Endothelial cell of coronary artery (primary cell): ENCODE measurements at places on chromosomes 2 and 18. TPM values are rescaled to one million over a fixed set of nuclear protein-coding genes. Genes with fewer than 3 reads are reported as not detected.

The ATOH8 gene
- 3.9 and 13.7 TPM in 2 replicates for total RNA-seq

The ERICH2 gene
- not detected in 2 replicates for total RNA-seq

The IL1A gene
- total RNA-seq, result 0.75 and 1.8 TPM in 2 replicates

The VWA3B gene
- 0.19 TPM in 1 of 2 replicates, not detected in the other for total RNA-seq

The NCKAP1 gene
- total RNA-seq, result 117 and 151 TPM in 2 replicates

The SLC23A3 gene
- 1.1 and 3.5 TPM in 2 replicates for total RNA-seq

The SCN7A gene
- not detected in 2 replicates for total RNA-seq

The DRC1 gene
- 0.27 TPM in 1 of 2 replicates, not detected in the other for total RNA-seq

The CBLN2 gene
- 0.09 and 0.47 TPM in 2 replicates for total RNA-seq

The SKOR2 gene
- total RNA-seq, result not detected in 2 replicates

The OTOF gene
- 0.09 TPM in 2 replicates for total RNA-seq

The OST4 gene
- total RNA-seq, result 410 and 546 TPM in 2 replicates

The C2orf78 gene
- total RNA-seq, result not detected in 2 replicates

The MAL gene
- not detected in 2 replicates for total RNA-seq

The POTEE gene
- total RNA-seq, result 0.09 and 0.19 TPM in 2 replicates

The SERPINB11 gene
- not detected in 2 replicates for total RNA-seq

The RAB6C gene
- under 0.01 TPM in 1 of 2 replicates, not detected in the other for total RNA-seq

The RIT2 gene
- total RNA-seq, result not detected in 2 replicates

The NEB gene
- 0.19 and 0.45 TPM in 2 replicates for total RNA-seq

The SGO2 gene
- total RNA-seq, result 4.3 and 9.0 TPM in 2 replicates

The MEIS1 gene
- total RNA-seq, result 10.5 and 13.6 TPM in 2 replicates

The IL36A gene
- 0.09 TPM in 1 of 2 replicates, not detected in the other for total RNA-seq

The NEU2 gene
- total RNA-seq, result not detected in 2 replicates

The DSEL gene
- total RNA-seq, result 7.8 and 13.4 TPM in 2 replicates

The HOXD13 gene
- not detected in 2 replicates for total RNA-seq

The SPATS2L gene
- 26.7 and 27.0 TPM in 2 replicates for total RNA-seq

The NEURL3 gene
- total RNA-seq, result not detected in 2 replicates

The IL37 gene
- total RNA-seq, result not detected in 2 replicates

The CCDC138 gene
- 5.8 and 7.2 TPM in 2 replicates for total RNA-seq

The CREG2 gene
- under 0.01 and 0.72 TPM in 2 replicates for total RNA-seq

The MYO5B gene
- total RNA-seq, result 0.54 and 1.4 TPM in 2 replicates

The HNRNPA3 gene
- 42.5 and 49.9 TPM in 2 replicates for total RNA-seq

The GREB1L gene
- 0.85 and 1.2 TPM in 2 replicates for total RNA-seq

The HOXD11 gene
- total RNA-seq, result not detected in 2 replicates

The PKP4 gene
- total RNA-seq, result 39.2 and 44.6 TPM in 2 replicates

The WDR35 gene
- 11.5 and 14.2 TPM in 2 replicates for total RNA-seq

The UGT1A4 gene
- not detected in 2 replicates for total RNA-seq

The GAD1 gene
- 0.18 and 0.38 TPM in 2 replicates for total RNA-seq

The NT5DC4 gene
- not detected in 2 replicates for total RNA-seq

The SULT1C4 gene
- 4.3 and 9.3 TPM in 2 replicates for total RNA-seq

The NPC1 gene
- total RNA-seq, result 24.7 and 33.8 TPM in 2 replicates

The SPP2 gene
- total RNA-seq, result not detected in 2 replicates

The PSMA8 gene
- not detected in 2 replicates for total RNA-seq

The WIPF1 gene
- 7.6 and 9.1 TPM in 2 replicates for total RNA-seq

The LRRTM4 gene
- total RNA-seq, result under 0.01 TPM in 1 of 2 replicates, not detected in the other

The OR6B2 gene
- not detected in 2 replicates for total RNA-seq

The AOX1 gene
- 3.9 and 14.3 TPM in 2 replicates for total RNA-seq

The UGT1A10 gene
- total RNA-seq, result not detected in 2 replicates

The TRIM43 gene
- total RNA-seq, result not detected in 2 replicates

The LRRC30 gene
- not detected in 2 replicates for total RNA-seq

The CLEC4F gene
- total RNA-seq, result under 0.01 TPM in 1 of 2 replicates, not detected in the other

The ABCG5 gene
- total RNA-seq, result not detected in 2 replicates

The ATF2 gene
- total RNA-seq, result 36.2 and 42.7 TPM in 2 replicates

The RAB17 gene
- 0.94 and 1.6 TPM in 2 replicates for total RNA-seq
